Naive thymus-derived CD4-positive, alpha-beta T cell (primary cell): ENCODE measurements at places on chromosomes 3 and 15. TPM values are rescaled to one million over a fixed set of nuclear protein-coding genes. Genes with fewer than 3 reads are reported as not detected.
A peak's percentile ranks its signal among the peaks of the same experiment; 100 is the strongest.

DNA sequence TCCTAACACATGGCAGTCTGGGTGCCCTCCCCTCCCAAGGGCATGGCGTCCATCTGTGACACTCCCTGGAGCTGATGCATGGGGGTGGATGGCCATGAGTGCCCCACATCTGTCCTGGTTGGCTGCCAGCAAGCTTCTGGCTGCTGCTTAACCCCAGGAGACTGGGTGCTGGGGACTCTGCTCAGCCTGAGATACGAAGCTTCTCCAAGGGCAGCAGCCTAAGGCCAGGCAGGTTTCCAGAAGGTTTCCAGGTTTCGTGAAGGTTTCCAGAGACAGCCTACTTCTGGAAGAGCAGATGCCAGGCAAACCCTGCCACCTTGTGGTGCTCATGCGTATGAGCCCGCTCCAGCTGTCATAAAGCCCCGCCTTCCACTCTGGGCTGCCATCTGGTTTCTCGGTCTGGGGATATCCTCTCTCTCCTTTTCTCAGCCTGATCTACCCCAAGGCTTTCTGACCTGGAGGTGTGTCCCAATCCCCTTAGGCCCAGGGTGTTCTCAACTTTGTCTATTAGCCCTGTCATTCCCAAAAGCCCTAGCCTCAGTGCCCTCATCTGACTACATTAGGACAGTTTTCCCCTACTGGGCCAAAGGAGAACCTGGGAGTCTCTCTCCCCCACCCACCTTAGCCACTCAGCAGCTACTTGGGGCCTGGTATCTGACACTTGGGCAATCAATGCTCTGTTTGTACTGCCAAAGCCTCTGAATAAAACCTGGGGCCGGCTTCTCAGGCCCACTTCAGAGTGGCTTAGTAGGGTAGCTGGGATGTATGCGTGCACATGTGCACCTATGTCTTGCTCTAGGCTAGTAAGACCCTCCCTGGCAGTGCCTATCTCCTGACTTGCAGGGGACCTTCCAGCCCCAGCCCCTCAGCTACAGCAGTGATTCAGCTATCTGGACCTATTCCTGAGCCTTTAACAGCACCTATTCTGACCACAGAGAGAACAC, 12.0 kb downstream of the MRPL46 start:
- DNase-seq, result no peak

GRCh38 chr15:99454941-99455788, 110.6 kb upstream of the MEF2A start:
- DNase-seq, result peak; percentile 23

DNA sequence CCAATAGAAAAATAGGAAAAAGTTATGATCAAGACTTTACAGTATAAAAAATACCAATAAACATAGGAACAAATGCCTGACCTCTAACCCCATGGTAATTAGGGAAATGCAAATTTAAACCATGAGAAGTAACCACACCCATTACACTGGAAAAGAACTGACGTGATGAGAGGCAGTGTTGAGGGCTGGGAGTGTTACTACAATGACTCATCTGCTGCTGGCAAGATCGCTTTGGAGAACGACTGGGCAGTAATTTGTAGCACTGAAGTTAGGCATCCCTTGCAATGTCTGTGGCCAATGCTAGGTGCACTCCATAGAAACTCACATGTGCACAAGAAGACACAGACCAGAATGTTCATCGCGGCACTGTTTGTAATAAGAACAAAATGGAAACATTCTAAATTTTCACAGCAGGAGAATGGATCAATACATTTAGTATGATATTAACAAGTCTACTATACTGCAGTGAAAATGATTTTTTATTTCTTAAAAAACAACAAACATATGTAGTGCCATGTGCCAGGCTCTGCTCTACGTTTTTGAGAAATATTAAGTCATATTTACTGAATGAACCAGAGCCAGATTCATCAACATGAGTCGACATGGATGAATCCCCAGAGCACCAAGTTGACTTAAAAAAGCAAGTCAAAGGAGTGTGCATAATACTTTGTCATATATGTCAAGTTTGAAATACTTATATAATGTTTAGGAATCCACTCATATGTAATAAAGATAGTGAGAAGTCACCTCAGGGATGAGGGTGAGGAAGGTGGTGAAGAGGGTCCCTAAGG, 37.6 kb upstream of the EPHB3 start:
- DNase-seq, result no peak

TMC3 gene
- polyA plus RNA-seq, result not detected

GRCh38 chr3:42023380-42023779, 61.5 kb upstream of the ULK4 start:
- no peak for DNase-seq

GRCh38 chr3:32004113-32004765, 22.7 kb downstream of the ZNF860 start:
- no peak for DNase-seq

GRM7 gene
- not detected for polyA plus RNA-seq

- no peak for DNase-seq
Observed at GRCh38 chr3:94009608-94010007, 18.8 kb downstream of the STX19 start.

GRCh38 chr3:81782585-81782984, 21.1 kb upstream of the GBE1 start:
- no peak for DNase-seq

DNA sequence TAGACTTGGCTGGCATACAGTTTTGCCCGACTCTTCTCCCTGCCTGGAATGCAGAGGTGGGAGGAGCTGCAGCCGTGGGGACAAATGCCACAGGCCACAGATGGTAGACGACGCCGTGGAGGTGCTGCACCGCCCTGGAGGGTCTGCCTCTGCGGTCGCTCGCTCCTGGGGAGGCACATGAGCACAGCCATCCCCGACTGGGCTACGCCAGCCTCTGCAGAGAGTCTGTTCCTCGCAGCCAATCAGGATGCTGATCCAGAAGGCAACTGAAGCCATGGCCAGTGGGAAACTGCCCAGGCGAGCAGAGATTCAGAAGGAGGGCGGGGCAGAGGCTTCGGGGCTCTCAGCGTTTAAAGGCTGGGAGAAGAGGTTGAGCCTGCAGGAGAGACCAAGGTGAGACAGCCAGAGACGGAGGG, 11.9 kb upstream of the LRRC15 start:
- no peak for DNase-seq

GRCh38 chr3:73258057-73258456, 196.6 kb downstream of the EBLN2 start:
- no peak for DNase-seq

GRCh38 chr3:127329631-127330285, 41.9 kb upstream of the PRR20G start:
- no peak for DNase-seq

UROC1 gene
- not detected for polyA plus RNA-seq

C3orf20 gene
- not detected for polyA plus RNA-seq

DNA sequence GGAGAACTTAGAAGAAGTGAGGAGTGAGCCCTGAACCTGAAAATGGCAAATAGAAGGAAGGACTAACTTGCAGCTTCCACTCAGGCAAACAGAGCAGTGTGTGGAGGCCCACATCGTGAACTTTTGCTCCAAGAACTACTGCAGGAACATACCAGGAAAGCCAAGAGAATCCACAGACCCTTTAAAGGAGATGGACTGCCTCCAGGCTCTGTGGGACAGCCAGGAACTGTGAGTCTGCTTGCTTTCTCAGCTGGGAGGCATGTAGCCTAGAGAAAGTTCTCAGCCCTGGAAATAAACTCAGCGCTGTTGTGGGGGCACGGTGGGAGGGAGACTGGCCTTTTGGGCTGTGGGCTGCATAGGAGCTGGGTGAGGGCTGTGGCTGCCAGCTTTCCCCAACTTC, 93.0 kb downstream of the SNRK start:
- no peak for DNase-seq

DNA sequence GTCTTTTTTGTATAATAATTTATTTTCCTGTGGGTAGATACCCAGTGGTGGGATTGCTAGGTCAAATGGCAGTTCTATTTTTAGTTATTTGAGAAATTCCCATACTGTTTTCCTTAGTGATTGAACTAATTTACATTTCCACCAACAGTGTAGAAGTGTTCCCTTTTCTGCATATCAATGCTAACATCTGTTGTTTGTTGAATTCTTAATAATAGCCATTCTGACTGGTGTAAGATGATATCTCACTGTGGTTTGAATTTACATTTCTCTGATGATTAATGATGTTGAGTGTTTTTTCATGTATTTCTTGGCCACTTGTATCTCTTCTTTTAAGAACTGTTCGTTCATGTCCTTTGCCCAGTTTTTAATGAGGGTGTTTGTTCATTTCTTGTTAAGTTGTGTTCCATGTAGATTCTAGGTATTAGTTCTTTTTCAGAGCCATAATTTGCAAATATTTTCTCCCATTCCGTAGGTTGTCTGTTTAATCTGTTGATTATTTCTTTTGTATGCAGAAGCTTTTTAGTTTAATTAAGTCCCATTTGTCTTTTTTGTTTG, 713.3 kb upstream of the EPHA6 start:
- DNase-seq, result no peak

PLCB2 gene
- 19.8 TPM for polyA plus RNA-seq

DNA sequence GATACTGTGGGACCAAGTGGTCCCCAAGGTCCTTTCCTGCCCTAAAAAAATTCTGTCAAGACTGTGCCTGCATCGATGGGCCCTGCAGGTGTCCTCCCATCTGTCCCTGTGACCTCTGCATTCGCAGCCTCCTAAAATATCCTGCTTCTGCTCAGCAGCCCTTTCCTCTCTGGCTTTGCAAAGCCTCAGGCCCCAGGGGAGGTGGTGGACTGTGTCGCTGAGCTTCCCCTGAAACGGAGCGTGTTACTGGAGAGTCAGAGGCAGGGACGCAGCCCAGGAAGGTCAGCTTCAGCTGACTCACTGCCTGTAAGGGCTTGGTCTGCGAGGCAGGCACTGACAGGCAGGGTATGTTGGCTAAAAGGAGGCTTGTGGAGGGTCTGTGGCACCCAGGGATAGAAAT, 110.0 kb downstream of the RAB11A start:
- no peak for DNase-seq

EXOG gene
- 6.1 TPM for polyA plus RNA-seq

ANKRD63 gene
- not detected for polyA plus RNA-seq

GCSAM gene
- polyA plus RNA-seq, result 27.7 TPM

DNA sequence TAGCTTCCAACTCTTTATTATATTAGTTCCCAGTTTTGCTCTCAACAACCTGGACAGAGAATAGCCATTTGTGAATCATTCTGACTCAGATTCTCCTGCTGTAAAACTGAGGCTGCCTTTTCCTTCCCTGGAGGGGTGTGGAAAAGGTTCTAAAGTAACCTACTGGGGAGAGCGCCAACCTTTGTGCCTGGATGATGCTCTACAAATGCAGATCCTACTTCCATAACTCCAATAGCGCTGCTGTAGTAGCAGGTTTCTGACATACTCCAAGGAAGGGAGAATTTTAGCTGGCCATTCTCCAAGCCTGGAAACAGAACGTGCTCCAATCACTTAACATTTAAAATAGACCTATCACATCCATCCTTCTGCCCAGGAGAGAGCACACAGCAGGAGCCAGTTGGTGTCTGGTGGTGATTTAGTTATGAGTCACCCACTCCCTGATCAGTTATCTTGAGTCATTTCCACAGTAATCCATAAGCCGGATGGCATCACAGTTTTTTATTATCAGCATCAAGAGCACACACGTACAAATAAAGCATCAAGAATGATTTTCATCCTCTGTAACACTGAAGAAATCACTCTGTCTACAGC, 38.3 kb downstream of the MYH15 start:
- DNase-seq, result no peak

GRCh38 chr15:95450413-95450812, 880.1 kb upstream of the NR2F2 start:
- DNase-seq, result no peak

GRCh38 chr15:25022233-25022632, 67.4 kb downstream of the SNRPN start:
- no peak for DNase-seq

GRCh38 chr3:112759681-112760080, 87.0 kb downstream of the CD200R1L start:
- DNase-seq, result no peak

DNA sequence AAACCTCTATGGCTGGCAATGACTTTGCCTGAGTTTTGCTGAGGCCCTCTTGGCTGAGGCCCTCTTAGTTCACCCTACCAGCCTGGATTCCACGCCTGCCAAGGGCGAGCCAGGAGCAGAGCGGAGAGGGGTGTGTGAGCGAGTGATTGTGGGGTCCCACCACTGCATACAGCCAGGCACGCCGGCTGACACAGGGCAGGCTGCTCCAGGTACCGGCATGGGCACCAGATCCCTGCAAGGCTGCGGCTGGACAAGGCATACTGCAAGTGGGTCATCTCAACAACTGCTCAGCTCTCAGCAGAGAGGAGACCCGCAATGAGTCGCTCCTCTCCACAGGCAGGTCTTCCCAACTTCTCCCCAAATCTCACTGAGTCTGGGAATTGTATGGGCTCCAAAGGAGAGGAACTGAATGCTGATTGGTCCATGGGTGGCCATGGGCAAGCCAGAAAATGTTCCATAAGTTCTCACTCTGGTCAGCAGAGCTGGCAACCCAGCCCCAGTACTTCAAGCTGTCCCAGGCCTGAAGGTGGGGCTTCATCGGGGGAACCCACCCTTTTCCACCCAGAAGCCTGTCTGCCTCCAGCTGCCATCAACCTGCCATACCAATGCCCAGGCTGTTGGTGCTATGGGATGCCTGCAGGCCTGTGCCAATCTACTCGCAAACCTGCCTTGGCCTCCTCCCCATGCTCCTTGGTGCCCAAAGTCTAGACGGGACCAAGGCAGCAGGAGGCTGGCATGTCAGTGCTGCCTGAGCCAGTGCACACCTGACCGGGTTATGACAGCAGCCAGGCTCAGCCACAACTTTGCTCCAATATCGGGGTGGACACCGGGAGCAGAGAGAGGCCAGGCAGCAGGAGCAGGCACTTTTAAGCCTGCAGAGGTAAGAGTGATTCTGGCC, 1273.6 kb upstream of the GBE1 start:
- DNase-seq, result no peak

DNA sequence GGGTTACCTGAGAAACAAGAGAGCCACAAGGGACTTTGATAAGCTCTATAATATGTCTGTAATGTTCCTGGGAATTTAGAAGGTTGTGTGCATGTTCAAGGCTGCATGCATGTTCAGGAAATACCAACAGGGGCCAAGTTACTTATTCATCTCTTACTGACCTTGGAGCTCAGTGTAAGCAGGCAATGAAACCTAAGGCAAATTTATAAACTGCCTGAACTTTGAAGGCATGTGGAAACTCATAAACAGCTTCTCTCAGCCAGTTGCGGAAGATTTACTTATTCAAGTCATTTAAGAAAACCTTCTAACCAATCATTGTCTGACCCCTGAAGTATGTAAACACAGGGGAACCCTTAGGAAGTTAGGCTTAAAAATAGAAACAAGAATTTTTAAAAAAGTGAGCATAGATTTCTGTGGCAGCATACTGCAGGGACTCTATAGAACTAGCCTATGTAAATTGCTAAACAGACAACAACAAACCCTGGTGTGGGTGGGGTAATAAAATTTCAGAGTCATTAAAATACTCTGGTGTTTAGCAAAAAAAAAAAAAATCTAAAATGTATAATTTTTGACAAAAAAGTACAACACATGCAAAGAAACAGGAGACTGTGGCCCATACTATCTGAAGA, 57.2 kb downstream of the SLC15A2 start:
- DNase-seq, result no peak

FOXB1 gene
- polyA plus RNA-seq, result not detected
